ENCODE measurements at places on chromosomes 5 and 9.

DNA sequence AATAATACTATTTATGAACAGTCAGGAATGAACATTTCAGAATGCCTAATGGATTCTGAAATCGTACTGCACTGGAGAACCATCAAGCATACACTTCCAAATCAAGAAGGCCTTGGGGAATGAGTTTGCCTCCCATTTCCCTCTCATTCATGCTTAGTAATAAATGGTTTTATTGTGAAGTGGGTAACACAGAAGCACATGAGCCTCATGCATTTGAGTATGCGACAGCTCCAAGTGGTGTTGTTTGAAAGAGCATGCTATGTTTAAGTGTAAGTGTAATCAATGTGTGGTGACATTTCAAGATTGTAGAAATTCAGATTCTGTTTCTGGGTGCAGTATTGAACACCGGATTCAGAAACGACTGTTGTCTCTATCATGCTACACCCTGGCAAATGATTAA, 60.0 kb downstream of the SGCD start:
- DNase-seq, result no peak

DNA sequence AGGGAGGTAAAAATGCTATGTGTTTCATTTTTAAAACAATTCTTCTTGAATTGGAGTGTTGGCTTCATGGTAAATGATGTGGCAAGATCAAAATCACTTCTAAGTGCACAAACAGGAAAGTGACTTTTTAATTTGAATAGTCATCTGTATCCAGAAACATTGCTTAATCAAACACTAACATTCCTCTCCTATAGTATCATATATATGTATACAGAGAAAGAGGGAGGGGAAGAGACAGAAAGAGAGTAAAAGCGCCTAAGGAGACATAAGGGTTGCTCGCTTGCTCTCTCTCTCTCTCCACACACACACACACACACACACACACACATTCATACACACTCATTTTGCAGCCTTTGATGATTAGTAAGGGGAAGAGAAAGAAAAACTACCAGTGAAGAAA, 95.4 kb upstream of the PRDM9 start:
- no peak for DNase-seq

- DNase-seq, result no peak
These were observed 816.8 kb downstream of the MTRR start for GRCh38 chr5:8685704-8686103.

DNA sequence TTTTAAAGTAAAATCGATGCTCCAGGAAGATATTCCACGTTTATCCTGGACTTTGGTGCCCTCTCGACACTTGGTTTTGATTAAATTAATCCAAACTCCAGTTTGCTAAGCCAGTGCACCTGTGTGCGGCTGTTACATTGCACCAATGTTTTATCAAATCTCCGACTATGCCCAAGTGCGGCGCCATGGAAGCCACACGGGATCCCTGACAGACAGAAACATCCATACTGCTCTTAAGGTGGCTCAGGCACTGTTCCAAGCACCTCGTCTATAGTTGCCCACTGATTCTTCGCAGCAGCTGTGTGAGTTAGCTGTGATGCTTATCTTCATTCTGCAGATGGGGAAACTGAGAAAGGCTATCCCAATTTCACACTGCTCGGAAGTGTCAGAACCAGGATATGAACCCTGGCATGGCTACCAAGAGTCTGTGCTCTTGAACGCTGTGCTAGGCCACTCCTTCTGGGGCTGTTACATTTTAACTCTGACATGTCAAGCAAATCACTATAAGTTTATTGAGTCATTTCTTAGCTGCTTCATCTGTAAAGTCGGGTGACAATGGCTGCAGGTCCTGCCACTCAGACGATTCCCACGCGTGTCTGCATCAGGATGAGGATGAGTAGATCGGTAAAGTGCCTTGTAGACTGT, 113.0 kb downstream of the ADAMTS2 start:
- DNase-seq, result no peak

DNA sequence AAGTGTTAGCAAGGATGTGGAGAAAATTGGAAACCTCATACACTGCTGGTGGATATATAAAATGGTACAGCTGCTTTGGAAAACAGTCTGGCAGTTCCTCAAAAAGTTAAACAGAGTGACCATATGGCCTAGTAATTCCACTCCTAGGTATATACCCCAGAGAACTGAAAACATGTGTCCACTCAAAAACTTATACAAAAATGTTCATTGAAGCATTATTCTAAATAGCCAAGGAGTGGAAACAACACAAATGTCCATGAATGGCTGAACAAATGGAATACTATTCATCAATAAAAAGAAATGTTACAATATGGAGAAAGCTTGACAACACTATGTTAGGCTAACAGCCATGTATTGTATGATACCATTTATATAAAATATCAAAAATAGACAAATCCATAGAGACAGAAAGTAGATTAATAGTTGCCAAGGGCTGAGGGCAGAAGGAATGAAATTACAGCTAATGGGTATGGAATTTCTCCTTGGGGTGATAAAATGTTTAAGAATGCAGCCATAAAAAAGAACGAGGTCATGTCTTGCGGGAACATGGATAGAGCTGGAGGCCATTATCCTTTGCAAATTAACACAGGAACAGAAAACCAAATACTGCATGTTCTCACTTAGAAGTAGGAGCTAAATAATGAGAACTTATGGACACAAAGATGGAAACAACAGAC, 33.6 kb upstream of the FBP1 start:
- DNase-seq, result no peak

- no peak for DNase-seq
These were observed 56.6 kb downstream of the SMIM23 start for GRCh38 chr5:171841984-171842776.

DNA sequence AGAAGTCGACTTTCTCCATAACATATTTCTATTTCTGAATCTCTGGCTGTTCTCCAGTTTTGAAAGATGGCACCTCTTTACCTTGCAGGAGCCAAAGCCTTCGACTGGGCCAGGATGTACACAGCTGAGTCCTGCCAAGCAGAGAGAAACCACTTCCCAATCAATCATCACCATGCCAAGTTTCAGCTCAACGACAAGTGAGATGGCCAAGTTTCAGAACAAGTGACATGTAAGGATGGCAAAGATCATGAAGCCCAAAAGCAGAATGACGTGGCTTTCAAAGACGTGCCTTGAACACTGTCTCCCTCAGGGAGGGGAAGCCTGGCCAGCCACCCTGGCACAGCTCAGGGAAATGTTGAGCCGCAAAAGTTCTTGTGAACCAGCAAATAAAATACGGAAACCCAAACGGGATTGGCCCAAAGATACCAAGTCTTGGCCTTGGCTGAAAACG, 17.7 kb downstream of the STK10 start:
- DNase-seq, result no peak

DNA sequence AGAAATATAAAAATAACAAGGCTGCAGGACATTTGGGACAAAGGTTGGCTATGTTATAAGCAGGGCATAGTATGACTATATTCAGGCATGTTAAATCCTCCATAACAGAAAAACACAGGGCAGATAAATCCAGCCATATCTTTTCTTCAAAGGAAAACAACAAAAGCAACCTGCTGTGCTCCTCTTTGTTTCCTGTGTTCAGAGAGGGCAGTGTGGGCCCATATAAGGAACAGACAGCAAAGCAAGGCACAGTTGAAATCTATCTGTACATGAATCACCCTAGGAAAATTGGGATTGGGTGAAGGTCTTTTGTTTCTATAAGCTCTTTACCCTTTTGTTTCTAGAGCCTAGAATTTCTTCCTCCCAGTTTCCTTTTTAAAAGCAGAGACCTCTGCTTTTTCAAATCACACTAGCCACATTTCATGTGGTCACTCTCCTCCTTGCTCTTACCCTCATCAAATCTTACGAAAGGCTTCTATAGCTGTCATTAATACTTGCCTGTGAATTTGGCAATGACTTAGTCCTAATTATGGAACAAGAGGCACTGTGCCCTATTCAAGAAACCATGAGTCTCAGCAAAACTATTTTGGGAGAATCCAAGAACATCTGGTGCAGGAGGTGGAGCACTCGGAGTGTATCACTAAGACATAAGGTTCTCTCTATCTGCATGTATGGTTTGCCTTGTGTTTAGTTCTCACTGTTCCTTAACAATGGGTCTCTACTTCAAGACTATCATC, 1.8 kb downstream of the GZMA start:
- DNase-seq, result no peak

DNA sequence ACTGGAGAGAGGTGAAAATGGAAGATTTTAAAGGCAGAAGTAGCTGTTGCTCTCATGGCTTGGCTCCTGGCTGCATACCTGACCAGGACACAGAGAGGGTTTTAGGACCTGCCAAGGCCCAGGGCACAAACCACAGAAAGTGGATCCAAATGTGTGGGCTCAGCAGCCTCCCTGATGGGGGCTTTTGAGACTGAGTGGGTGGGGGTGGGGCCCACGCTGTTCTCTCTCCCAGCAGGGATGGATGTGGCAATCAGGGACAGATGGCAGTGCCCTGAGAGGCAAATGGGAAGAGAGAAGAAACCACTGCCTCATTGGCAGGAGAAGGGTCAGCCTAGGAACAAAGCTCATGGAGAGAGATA, 34.9 kb upstream of the TIFAB start:
- DNase-seq, result no peak

DNA sequence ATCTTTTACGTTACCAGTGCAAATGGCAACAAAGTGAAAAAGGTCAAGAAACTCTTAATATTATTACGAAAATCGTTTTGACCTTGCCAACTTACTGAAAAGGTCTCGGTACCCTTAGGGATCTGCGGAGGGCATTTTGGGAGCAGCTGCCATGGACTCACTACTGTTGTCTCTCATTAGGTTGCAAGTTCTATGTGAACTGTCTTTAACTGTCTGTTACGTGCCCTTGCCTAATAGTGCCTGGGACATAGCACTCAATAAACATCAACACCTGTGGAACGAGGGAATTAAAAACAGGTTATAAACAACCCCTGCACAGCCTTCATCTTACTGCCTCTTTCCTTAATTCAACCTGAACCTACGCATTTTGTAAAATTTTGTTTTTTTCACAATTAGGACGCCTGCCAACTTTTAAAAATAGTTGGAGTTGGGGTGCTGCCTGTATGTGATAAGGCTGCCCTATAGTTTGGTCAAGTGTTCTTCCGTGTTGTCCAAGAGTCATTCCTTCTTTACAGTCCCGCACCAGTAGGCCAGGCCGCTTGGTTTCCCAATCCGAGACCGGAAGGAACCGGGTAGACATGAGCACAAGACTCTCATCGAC, 527 bp upstream of the SREK1 start:
- DNase-seq, result no peak

GRCh38 chr9:112261133-112261532, 72.3 kb downstream of the PTBP3 start:
- no peak for DNase-seq

GRCh38 chr9:744790-745484, 96.6 kb upstream of the DMRT1 start:
- no peak for DNase-seq

GRCh38 chr5:151569132-151570046, 21.7 kb downstream of the FAT2 start:
- no peak for DNase-seq

- no peak for DNase-seq
These were observed 314.6 kb upstream of the KIF2A start for GRCh38 chr5:61991430-61991829.

- DNase-seq, result no peak
These were observed 560.6 kb downstream of the TLE1 start for GRCh38 chr9:81128701-81129100.

- DNase-seq, result no peak
These were observed 107.9 kb downstream of the DCP2 start for GRCh38 chr5:113084402-113085083.

DNA sequence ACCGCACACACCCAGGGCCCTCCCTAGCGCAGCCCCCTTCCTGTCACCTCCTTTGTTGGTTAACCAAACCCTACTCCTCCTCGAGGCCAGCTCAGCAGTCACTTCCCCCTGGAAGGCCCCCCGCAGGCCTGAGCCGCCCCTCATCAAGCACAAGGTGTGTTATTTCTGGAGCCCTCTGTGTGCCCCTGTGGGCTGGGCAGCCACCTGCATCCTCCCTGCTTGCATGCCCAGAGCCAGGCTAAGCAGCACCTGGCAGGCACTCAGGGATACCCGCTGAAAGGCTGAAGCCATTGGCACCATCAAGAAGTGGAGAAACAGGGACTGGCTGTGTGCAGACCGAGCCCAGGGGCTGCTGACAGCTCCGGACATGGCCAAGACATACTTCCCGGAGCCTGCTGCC, 121.8 kb downstream of the ZNF354C start:
- no peak for DNase-seq

DNA sequence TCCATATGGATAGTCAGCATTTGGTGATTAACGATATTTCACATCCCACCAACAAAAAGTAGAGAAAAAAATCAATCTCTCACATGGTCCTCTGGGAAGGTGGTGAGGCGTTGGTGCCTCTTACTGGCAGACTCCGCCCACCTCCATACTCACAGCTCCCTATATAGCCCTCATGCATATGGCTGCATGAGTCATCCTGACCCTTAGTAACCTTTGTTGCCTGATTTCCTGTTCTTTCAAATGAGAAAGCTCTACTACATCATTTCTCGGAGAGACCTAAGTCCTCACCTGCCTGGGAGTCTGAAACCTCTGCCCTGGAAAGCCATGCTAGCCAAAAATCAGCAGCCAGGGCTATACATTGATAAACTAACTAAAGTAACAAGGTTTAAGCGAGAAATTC, 33.3 kb upstream of the ABCA1 start:
- DNase-seq, result peak; percentile 6

GRCh38 chr9:122364783-122365150, 6.1 kb upstream of the PTGS1 start:
- no peak for DNase-seq

DNA sequence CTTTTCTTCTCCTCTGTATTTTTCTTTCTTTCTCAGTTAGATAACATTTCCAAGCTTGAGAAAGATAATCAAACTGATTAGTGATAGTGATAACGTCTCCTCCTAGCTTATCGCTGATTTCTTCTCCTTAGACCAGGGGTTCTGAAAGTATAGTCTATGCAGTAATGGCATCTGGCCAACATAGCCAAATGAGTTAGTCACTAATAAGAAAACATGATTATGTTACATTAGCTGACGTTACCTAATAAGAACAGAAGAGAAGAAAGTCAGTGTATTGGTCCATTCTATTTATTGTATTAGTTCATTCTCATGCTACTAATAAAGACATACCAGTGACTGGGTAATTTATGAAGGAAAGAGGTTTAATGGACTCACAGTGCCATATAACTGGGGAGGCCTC, 111.2 kb downstream of the STRBP start:
- DNase-seq, result no peak

GRCh38 chr5:140962190-140962589, 4.1 kb upstream of the PCDHAC2 start:
- no peak for DNase-seq

All from activated CD4-positive, CD25-positive, alpha-beta regulatory T cell treated with anti-CD3 and anti-CD28 coated beads, Interleukin-2, amount 50 U/mL, for 16 hours (primary cell).